ENCODE measurements at places on chromosomes 3 and 15.

DNA sequence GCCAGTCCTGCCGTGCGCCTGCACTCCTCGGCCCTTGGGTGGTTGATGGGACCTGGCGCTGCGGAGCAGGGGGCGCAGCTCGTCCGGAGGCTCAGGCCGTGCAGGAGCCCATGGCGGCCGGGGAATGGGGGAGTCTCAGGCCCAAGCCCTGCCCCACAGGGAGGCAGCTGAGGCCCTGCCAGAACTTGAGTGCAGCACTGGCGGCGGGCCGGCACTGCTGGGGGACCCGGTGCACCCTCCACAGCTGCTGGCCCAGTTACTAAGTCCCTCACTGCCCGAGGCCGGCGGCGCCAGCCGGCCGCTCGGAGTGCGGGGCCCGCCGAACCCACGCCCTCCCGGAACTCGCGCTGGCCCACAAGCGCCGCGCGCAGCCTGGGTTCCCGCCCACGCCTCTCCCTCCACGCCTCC lies 190.9 kb upstream of the MME start:
- DNase-seq: no peak

GRCh38 chr3:127589600-127590281 lies 792 bp downstream of the TPRA1 start:
- no peak for DNase-seq

DNA sequence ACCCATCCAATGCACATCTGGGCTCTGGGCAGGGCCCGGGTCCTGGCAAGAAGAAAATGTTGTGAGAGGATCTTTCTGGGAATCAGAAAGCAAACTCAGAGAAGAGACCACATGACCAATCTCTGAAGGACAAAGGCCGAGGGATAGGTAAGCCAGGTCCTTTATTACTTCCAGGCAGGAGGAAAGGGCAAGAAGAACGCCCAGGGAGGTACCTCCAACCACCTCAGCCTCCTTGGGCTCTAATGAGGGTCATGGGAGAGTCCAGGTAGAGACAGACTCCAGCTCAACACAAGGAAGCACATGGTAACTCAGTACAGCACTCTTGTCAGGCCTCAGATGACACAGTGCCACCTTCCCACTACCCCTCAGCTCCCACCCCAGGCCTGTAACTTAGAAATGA lies 26.0 kb downstream of the ZNF445 start:
- no peak for DNase-seq

DNA sequence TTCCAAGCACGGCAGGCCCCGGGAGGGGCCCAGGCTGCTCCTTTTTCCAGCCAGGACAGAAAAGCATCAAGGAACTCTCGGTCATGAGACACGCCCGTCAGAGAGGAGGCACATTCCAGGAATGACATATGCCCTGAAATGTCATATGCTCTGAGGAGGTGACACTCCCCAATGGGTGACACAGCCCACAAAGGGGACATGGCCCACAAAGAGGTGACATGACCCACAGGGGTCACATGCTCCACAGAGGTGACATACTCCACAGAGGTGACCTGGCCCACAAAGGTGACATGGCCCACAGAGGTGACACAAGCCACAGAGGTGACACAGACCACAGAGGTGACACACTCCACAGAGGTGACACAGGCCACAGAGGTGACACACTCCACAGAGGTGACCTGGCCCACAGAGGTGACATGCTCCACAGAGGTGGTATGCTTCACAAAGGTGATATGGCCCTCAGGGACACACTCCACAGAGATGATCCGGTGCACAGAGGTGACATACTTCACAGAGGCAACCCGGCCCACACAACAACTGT lies 79.2 kb downstream of the ABHD5 start:
- DNase-seq: no peak

DNA sequence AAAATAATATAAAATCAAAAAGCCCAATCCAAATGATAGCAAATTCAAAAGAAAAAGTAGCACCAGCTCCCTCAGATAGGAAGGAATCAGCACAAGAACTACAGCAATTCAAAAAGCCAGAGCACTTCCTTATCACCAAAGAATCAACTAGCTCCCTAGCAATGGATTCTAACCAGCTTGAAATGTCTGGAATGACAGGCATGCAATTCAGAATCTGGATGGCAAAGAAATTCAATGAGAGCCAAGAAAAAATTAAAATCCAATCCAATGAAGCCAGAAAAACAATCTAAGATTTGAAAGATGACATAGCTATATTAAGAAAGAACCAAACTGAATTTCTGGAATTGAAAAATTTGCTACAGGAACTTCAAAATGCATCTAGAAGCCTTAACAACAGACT lies 1334.4 kb upstream of the ALCAM start:
- DNase-seq: no peak

DNA sequence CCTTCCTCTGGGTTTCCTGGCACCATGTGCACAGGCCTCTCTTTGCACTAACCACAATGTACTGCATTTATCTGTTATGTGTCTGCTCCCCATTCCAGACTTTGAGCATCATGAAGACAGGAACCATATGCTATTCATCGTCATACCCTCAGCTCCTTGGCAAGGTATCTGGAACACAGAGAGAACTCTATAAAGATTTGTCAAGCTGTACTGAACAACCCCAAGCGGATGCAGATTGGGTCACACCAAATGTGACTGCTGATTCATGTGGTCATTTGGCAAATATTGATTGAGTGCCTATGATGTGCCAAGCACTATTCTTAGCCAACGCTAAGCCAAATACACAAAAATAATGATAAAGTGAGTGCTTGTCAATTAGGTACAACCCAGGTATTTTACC lies 7.5 kb upstream of the MEGF11 start:
- DNase-seq: no peak

DNA sequence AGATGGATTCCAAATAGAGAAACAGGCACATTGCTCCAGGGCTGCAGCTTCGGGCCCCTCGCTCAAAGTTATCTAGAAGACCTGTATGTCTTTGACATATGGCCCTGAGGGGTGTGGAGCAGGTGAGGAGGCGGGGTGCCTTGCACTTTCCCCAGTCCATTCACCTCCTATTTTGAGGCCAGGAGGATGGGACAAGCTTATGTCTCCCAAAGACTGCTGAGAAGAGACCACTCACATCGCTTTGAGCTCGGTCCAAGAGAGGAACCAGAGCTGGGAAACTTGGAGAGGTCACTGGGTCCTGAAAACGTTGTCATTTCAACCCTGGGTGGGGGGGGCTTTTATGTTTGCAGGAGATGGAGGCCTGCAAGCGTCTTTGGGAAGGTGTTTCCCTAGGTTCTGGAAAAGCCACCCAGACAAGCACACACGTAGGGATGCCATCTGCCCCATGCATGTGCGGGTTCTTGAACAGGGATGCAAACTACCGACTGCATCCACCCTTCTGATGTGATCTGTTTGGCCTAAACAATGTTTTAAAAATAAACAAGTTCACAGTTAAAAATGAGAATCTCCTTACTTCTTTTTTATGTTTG lies 33.7 kb upstream of the SYNM start:
- no peak for DNase-seq

GRCh38 chr3:62368705-62369475 lies 4.5 kb downstream of the FEZF2 start:
- DNase-seq: no peak

GRCh38 chr3:107679921-107680320 lies 157.2 kb downstream of the BBX start:
- no peak for DNase-seq

All from urinary bladder (tissue), 4 donors.